T-helper 22 cell (primary cell): ENCODE measurements at places on chromosomes 7 and 10.
A peak's percentile ranks its signal among the peaks of the same experiment; 100 is the strongest.

GRCh38 chr10:12018438-12019282 is 23.9 kb downstream of the UPF2 start:
- DNase-seq = no peak

GRCh38 chr10:5490032-5490431 is 9.3 kb downstream of the CALML5 start:
- DNase-seq = no peak

DNA sequence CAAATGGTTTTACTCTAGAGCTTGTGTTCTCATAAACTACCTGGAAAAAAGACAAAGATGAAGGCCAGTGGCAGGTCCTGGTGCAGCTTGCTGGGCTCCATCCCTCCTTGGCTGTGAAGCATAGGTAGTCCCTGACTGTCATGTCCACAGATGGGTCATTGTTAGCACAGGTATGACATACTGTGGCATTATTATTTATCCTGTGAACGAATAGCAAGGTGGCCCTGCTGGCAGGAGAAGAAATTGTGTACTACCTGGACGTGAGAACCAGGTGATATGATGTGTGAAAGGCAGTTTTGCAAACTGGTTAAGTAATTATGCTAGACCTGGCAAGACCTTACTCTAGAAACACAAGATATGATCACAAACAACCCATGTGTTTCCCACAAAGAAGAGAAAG is 63.9 kb downstream of the CCDC71L start:
- DNase-seq = no peak

DNA sequence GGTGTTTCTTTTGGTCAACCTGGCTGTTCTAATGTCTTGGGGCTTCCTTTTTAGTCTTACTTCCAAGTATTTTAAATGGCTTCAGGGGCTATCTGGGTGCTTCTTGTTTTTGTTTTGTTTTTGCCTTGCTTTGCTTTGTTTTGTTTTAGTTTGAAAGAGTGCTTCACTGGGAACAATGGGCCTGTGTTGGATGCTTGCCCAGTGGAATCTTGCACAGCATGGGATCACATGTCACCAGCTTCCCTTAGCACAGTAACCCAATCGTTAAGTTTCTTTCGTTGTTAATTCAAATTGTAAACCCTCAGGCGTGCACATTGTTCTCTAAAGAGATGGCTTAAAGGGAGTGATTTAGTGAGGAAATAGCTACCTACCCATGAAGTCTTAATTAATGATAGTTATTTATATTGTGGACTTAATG is 8.9 kb downstream of the COL17A1 start:
- no peak for DNase-seq

- no peak for DNase-seq
Observed at GRCh38 chr10:79610601-79611191, at the start of gene SFTPA1. Gene SFTPA1 (plus strand): TSS chr10:79610939. CDS start chr10:79611826, 887 bp downstream.

DNA sequence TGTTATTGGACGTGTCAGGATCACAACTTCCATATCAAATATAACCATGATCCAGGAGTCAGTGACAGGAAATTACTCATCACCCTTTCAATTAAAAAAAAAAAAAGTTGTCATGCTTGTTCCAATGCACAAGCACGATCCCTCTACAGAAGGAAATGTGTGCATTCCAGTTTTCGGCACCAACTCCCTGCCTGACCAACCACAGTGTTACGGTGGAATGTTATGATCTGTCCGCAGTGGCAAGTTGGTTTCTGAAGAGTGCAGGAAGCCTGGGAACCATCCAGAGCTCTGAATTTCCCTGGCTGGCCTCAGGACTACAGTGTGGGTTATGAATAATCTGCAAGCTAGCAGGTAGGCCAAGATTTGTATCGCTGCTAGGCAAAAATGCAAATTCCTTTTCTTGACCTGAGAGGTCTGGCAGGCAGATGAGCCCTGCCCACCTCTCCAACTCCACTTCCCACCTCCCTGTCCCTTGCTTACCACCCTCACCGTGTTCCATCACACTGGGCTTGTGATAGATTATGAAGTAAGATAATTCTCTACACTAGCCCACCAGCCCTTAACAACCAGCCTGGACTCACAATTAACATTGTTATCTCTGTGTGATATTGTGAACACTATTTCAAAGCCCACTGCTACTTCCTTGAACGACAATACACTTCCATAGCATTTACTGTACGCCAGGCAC is 20.4 kb downstream of the FRMPD2 start:
- DNase-seq = no peak

- DNase-seq = no peak
Observed at GRCh38 chr10:6393168-6393567, 186.9 kb downstream of the PRKCQ start.

DNA sequence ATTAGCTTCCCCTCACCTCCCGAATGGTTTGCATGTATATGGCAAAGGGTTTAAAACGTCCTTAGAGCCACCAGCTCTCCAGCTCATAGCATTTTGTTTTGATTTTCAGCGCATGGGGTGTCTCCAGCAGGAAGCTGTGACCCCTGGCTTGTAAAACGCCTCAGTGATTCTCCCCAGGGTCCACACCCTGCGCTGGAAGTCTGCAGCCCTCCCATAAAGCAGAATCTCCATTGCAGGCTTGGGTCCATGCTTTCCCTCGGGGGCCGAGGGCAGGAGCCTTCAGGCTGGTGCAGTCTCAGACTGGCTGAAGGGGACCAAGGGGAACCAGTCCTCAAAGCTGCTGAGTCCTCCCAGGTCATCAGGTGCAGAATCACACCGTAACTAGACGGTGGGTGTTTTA is 109.7 kb downstream of the VIPR2 start:
- no peak for DNase-seq

DNA sequence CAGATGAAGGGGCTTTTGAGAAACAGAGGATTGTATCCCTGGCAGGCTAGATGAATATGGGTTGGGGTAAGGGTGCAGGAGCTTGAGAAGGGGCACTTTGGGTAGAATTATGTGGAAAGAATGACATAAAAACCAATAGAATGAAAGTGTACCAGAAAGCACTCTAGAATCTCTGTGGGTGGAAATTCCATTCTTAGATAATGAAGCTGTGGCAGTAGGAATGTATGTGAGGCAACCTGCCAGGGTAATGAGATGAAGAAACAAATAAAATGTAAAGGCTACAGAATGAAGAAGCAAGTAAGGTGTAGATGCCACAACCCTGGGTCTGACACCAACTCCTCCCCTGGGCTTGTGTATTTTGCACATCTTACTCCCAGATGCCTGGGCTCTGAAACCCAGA is 16.8 kb downstream of the NOBOX start:
- no peak for DNase-seq

GRCh38 chr10:90195288-90195840 is 494.0 kb downstream of the KIF20B start:
- DNase-seq = no peak

DNA sequence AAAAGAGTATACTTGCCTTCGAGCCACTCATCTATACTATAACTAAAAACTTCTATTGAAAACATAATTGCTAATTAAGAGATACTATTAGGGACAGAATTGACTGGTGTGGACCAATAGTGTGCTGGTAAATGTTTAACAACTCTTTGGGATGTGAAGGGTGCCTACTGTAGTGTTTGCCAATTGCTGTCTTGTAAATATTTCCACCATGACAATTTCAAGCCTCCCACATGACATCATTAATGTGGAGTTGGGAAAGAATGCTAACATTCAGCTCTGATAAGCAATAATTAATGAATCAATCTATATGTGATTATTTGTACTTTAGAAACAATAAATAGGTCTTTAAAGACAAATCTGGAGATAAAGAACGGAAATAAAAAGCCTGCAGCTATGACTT is 136.8 kb downstream of the DGKB start:
- no peak for DNase-seq

DNA sequence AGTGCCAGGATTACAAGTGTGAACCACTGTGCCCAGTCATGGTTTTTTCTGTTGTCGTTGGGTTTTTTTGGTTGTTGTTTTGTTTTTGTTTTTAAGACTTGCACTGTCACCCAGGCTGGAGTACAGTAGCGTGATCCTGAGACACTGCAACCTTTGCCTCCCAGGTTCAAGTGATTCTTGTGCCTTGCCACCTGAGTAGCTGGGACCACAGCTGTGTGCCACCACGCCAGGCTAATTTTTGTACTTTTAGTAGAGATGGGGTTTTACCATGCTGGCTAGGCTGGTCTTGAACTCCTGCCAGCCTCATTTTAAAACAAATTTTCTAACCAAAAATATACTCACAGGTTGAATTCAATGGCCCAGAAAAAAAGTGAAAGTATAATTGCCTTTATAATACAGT is 174.1 kb downstream of the AHR start:
- no peak for DNase-seq

DNA sequence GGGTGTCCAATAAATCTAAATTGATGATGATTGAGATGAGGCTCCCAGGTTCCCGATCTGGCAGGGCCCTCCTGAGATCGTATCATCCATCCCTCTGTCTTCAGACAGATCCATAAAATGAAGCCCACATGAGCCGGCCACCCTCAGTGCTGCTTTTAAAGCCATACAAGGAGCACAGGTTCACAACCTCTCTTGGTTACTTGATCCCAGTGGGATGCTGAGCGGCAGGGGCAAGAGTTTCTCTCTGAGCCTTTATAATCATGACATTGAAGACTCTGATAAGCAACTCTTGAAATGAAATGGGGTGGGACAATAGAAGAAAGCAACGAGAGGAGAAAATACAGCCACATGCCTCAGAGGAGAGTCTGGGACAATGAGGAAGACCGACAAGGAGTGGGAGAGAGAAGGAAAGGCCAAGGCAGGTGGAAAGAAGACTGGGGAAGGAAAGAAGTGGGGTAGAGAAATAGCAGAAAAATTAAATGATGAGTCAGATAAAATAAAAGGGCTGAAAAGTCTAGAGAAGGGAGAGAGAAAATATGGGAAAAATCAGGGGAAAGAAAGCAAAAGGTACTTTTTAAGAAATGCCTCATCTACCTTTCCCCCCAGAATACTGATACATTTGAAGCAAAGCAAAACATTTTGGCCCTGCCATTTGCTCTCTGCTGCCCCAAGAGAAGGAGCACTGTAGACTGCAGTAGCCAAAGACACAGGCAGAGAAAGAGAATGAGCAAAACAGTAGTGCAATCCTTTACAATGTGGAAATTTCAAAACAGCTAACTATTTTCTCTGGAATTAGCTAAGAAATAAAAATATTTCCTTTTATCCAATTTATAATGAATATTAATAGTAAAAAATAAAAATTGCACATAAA is 14.6 kb downstream of the GBX1 start:
- DNase-seq = no peak

- no peak for DNase-seq
Observed at GRCh38 chr10:51564896-51565510, 134.4 kb downstream of the CSTF2T start.

DNA sequence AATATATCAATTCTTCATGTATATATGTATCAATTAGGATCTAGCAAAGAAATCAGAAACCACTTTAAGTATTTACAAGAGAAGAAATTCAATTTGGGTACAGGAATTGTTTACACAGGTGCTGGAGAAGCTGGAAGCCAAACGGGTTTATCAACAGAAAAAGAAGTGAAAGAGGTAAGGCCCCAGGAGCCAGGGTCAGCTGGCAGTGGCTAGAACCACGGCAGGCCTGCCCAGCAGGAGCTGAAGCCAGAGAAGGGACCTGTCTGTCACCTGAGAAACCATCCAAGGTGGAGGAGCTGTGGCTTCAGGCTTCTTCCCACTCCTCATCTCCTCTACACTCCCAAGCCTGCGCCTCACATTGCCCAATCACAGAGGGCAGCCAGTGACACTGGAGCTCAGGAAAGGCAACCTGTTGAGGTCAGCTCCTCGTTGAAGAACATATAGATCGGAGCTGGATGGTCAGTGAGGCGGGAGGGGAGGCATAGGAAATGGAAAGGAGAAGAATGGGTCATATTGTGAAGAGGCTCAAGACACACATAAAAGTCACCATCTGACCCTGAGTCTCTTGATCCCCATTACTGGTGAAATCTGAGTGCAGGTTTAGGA is 182.6 kb downstream of the REEP3 start:
- DNase-seq = no peak

- DNase-seq = no peak
Observed at GRCh38 chr7:39847227-39847626, 102.8 kb upstream of the CDK13 start.

DNA sequence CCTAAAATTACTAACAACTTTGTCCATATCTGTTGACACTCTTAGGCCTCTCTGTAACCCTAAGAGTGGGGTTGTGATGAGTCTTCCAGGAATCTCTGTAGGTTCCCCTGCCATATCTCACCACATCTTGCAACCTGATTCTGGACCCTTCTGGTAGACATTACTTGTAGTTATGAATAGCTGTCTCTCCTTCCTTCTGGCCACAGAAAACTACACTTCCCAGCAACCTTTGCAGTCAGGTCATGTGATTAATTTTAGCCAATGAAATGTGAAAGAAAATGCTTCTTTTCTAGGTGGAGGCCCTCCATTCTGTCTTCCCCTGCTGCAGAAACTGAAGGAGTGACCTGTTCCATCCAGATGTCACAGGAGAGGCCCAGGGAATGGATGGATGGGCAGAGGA is 147.6 kb upstream of the AOAH start:
- DNase-seq = no peak

DNA sequence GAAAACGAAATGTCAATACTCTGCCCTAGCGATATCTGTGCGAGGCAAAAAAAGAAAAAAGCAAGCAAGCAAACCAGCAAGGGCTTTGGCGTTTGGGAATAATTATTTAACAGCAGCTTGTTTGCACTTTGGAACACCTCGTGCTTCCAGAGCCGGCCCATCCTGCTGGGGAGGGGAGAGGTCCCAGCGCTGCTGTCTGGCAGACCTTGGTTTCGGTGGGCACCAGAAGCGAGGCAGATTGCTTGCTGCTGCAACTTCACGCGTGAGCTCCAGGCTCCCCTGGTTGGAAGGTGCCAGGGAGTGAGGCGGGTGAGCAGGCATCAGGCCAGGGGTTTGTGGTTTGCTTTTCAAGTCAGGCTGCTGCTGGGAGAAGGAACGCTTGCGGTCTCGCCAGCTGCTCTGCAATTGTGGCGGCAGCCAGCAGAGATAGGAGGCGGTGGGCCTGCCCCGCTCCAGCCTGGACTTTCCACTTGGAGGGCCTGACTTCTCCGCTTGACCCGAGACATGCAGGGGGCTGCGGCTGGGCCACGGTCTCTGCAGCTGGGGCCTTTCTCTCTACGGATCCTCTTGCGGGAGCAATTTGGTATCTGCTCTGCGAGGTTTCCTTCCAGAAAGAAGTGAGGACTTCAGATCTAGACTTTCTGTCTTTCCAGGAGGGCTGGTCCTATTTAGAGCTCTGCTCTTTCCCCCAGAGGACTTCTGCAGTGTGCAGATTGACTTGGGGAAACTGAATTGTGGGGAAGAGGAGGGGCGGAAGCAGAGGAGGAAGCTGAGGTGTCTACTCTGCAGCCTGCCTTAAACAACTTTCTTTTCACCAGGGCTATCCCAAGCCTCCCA is 131.4 kb downstream of the PRPF18 start:
- peak; percentile 3 for DNase-seq
